ENCODE measurements at places on chromosomes 5 and 9.

DNA sequence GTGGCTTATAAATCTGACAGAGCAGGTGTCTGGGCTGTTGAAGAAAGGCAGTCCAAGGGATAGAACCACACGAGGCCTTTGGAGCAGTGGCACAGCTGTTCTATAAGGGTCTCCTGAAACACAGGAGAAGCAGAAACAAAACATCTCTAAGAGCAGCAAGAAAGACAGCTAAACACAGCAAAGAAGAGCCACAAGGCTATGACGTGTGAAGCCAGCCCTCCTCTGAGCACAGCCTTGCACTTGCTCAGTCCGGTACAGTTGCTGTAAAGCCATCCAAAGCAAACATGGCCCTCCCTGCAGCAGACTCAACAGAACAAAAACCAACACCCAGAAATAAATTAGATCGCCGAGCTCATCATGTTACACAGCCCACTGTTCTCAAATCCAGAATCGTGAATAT lies 2.6 kb upstream of the GZMK start:
- no peaks in the 10 kb centered on the region for H3K27me3 ChIP-seq
- no peak overlapping the region for H3K4me3 ChIP-seq
- peaks cover 14% of the 10 kb centered on the region for H3K4me1 ChIP-seq
- DNase-seq = no peak

GRCh38 chr5:81391-82021 lies 10.5 kb upstream of the PLEKHG4B start:
- H3K27me3 ChIP-seq = peaks cover 9% of the 10 kb centered on the region
- H3K4me1 ChIP-seq = no peaks in the 10 kb centered on the region
- no peaks in the 10 kb centered on the region for H3K36me3 ChIP-seq
- DNase-seq = no peak
- no peak overlapping the region for H3K4me3 ChIP-seq
- H3K27ac ChIP-seq = no peak overlapping the region

- no peak for DNase-seq
- H3K27ac ChIP-seq = no peak overlapping the region
- H3K4me3 ChIP-seq = no peak overlapping the region
- no peaks in the 10 kb centered on the region for H3K4me1 ChIP-seq
Observed at GRCh38 chr5:127588368-127588767, 60.5 kb upstream of the CTXN3 start.

- H3K4me1 ChIP-seq = no peaks in the 10 kb centered on the region
- no peaks in the 10 kb centered on the region for H3K36me3 ChIP-seq
- no peak overlapping the region for H3K27ac ChIP-seq
- DNase-seq = no peak
- H3K27me3 ChIP-seq = no peaks in the 10 kb centered on the region
Observed at GRCh38 chr9:105044518-105044917, 116.6 kb upstream of the ABCA1 start.

DNA sequence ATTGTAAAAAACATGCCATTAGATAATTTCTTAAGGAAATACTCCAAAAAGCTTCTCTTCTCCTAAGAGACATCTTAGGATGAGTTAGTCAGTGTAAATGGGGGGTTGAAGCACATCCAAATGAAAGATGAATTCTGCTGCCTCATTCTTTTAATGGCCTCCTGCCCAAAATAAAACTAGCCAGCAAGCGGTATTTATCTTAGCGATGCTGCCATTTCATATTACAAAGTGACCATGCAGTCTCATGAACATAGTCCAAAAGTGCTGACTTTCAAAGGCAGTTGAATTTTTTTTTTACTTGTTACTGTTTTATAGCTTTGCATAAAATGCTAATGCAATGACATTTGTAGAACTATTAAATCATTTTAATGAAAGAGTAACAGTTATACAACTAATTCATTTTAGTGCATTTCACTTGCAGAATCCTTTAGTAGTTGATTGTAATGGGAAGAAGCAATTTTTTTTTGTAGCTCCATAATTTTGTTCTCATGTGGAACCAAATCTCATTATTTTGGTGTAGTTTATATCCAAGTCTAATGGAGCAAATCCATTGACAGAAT lies 151.5 kb downstream of the CAVIN4 start:
- H3K36me3 ChIP-seq = no peaks in the 10 kb centered on the region
- DNase-seq = no peak
- H3K4me3 ChIP-seq = no peak overlapping the region
- no peaks in the 10 kb centered on the region for H3K27me3 ChIP-seq
- H3K4me1 ChIP-seq = no peaks in the 10 kb centered on the region
- no peak overlapping the region for H3K27ac ChIP-seq

GRCh38 chr5:54357408-54358058 lies 47.2 kb upstream of the ARL15 start:
- H3K4me1 ChIP-seq = no peaks in the 10 kb centered on the region
- no peak overlapping the region for H3K27ac ChIP-seq
- DNase-seq = no peak
- no peaks in the 10 kb centered on the region for H3K36me3 ChIP-seq
- no peak overlapping the region for H3K4me3 ChIP-seq
- H3K27me3 ChIP-seq = peaks cover 3% of the 10 kb centered on the region

DNA sequence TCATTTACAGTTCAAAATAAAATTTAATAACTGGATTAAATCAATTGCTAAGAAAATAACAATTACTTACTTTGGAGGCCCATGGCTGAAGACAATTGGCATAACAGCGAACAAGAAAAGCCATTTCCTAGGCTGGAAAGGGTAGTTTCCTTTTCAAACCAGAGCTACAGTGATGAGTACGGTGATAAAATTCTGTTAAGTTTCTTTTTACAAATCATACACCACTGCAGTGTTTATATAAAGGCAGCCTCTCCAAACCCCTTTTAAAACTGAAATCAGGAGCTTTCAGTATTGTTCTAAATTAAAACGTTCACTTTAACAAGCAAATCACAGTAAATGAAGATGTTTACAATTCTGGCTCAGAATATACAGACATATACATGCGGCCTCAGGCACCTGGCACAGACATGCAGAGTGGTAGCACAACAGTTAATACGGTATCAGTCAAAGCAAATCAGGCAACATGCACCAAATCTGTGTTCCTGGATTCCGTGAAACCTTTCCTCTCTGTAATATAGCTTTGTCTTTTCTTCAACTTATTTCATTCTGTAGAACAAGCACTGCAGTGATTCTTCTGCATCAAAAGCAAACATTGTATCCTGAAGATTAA lies 102.9 kb downstream of the RAPGEF6 start:
- H3K4me3 ChIP-seq = no peak overlapping the region
- H3K4me1 ChIP-seq = no peaks in the 10 kb centered on the region
- H3K27ac ChIP-seq = no peak overlapping the region
- H3K27me3 ChIP-seq = no peaks in the 10 kb centered on the region
- H3K36me3 ChIP-seq = no peaks in the 10 kb centered on the region
- DNase-seq = no peak
